ENCODE measurements at places on chromosomes 4 and X. TPM values are rescaled to one million over a fixed set of nuclear protein-coding genes. Genes with fewer than 3 reads are reported as not detected.
A peak's percentile ranks its signal among the peaks of the same experiment; 100 is the strongest.

GRCh38 chr4:82866706-82867385 is 24.1 kb downstream of the SEC31A start:
- DNase-seq, result no peak
- peaks cover 52% of the 10 kb centered on the region for H3K36me3 ChIP-seq
- H3K4me1 ChIP-seq, result peaks cover 41% of the 10 kb centered on the region
- peak overlapping the region; percentile 55 for H3K27ac ChIP-seq
- H3K4me3 ChIP-seq, result peak overlapping the region; percentile 19

DNA sequence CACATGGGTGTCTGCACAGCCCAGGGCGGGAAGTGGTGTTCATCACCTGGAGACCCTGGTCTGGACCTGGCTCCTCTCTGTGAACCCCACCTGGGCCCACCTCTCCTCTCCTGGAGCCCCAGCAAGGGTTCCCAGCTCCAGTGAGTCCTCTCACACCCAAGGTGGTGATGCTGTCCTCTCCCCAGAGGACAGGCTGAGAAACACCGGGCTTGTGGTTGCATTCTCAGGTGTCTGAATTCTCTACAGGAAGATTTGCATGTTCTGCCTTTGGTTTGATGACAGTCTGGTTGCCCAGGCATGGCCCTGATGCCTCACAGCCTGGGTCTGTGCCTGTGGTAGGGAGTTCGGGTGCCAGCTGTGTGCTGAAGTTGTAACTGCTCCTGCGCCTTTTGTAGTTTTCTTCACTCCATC is 3.8 kb downstream of the MAEA start:
- no peaks in the 10 kb centered on the region for H3K27me3 ChIP-seq
- H3K4me3 ChIP-seq, result no peak overlapping the region
- H3K4me1 ChIP-seq, result peaks cover 29% of the 10 kb centered on the region
- H3K36me3 ChIP-seq, result peaks cover 5% of the 10 kb centered on the region

GAGE1 gene
- not detected for total RNA-seq

XK gene
- total RNA-seq, result 0.39 TPM

DNA sequence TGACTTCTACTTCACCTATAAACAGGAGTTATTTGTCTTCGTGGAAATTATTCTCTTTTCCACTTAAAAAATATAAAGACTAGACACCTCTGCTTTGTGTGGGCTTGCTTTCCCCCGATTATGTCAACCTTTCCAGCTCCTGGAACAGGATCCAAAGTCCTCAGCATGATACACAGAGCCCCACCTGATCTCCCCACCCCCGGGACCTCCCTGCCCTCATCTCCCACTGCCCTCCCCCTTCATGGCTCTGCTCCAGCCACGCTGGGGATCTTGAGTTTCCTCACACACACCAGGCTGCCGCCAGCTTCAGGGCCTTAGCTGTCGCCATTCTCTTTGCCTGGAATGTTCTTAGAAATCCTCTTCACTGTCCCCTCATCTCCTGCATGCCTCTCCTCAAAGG is 55.3 kb downstream of the MBNL3 start:
- no peak overlapping the region for H3K4me3 ChIP-seq
- no peaks in the 10 kb centered on the region for H3K4me1 ChIP-seq
- H3K27ac ChIP-seq, result no peak overlapping the region
- H3K36me3 ChIP-seq, result no peaks in the 10 kb centered on the region
- H3K27me3 ChIP-seq, result no peaks in the 10 kb centered on the region

PDHA2 gene
- total RNA-seq, result not detected

DNA sequence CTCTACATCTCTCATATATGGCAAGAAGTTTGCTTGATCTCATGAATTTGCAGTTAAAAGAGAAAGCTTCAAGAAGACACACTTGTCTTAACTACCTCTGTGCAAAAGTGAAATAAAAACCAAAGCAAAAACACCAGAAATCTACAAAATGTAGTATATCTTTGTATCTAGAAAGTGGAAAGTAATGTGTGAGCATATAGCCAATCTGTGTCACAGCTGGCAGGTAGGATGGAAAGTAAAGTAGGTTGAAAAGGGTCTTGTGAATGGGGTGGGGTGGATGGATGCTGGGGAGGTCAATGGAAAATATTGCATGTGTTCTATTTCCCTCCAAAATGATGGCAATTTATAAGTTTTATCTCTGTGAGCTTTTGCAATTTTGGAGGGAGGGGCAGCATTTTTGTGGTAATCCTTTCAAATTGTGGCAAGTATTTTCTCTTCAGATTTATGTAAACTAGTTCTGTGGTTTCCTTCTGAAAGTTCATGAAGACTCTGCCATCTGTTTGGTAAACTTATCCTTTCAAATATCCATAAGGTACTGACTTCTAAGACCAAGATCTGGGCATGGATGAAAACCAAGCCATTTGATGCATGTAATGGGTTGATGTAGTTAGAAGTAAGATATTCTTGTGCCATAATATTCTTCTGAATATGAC is 215.9 kb upstream of the GIMD1 start:
- no peaks in the 10 kb centered on the region for H3K4me1 ChIP-seq
- H3K36me3 ChIP-seq, result no peaks in the 10 kb centered on the region
- no peak overlapping the region for H3K27ac ChIP-seq
- H3K4me3 ChIP-seq, result no peak overlapping the region
- DNase-seq, result no peak
- H3K27me3 ChIP-seq, result no peaks in the 10 kb centered on the region

DNA sequence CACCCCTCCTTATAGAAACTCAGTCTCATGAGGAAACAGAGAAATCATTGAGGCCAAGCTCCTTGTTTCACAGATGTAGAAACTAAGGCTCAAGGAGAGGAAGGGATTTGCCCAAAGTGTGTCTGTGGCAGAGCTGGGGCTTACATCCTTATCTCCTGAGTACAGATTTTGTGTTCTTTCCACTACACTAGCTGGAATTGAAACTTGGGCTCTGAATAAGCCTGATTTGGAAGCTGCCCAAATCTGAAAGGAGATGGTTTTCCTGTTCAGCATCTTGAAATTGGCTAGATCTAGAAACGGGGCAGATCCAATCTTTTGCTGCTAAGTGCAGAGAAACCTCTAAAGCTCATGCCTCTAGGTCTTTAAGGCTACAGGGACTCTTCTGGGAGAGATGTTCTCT is 24.3 kb downstream of the AWAT2 start:
- DNase-seq, result no peak
- H3K4me1 ChIP-seq, result peaks cover 27% of the 10 kb centered on the region
- H3K27me3 ChIP-seq, result peaks cover 2% of the 10 kb centered on the region
- no peaks in the 10 kb centered on the region for H3K36me3 ChIP-seq
- H3K4me3 ChIP-seq, result no peak overlapping the region

MUC7 gene
- total RNA-seq, result not detected

PAGE1 gene
- not detected for total RNA-seq

GRCh38 chrX:39481621-39482020 is 616.1 kb downstream of the BCOR start:
- no peak overlapping the region for H3K27ac ChIP-seq
- H3K4me1 ChIP-seq, result peaks cover 6% of the 10 kb centered on the region
- no peaks in the 10 kb centered on the region for H3K27me3 ChIP-seq
- no peak for DNase-seq

DNA sequence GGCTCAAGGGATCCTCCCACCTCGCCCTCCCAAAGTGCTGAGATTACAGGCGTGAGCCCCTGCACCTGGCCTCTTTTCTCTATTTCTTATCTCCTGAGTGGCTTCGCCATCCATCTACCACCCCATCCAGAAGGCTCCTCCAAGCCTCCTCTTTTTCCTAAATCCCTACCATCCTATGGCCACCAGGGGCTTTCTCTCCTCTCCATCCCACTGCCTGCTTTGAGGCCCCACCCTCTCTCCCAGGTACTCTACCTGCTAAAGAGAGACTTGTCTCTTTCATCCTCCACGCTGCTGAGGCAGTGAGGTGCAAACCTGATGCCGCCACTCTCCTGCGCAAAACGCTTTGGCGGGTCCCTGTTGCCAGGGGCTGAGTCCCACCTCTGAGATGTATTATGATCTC is 7.0 kb downstream of the RS1 start:
- H3K4me1 ChIP-seq, result peaks cover 6% of the 10 kb centered on the region
- no peaks in the 10 kb centered on the region for H3K27me3 ChIP-seq
- no peak overlapping the region for H3K4me3 ChIP-seq

OPRPN gene
- total RNA-seq, result not detected

- H3K27me3 ChIP-seq, result no peaks in the 10 kb centered on the region
- H3K27ac ChIP-seq, result no peak overlapping the region
- H3K4me1 ChIP-seq, result no peaks in the 10 kb centered on the region
Measured at GRCh38 chr4:20544645-20545044, 155.6 kb upstream of the PACRGL start.

GRCh38 chrX:78493180-78493579 is 165.8 kb upstream of the CYSLTR1 start:
- H3K27ac ChIP-seq, result no peak overlapping the region
- H3K27me3 ChIP-seq, result no peaks in the 10 kb centered on the region
- H3K36me3 ChIP-seq, result no peaks in the 10 kb centered on the region
- H3K4me3 ChIP-seq, result no peak overlapping the region
- H3K4me1 ChIP-seq, result peaks cover 6% of the 10 kb centered on the region

All from activated T-helper 1 cell treated with anti-CD3 and anti-CD28 coated beads, Interleukin-12 subunit alpha, Interleukin-12 subunit beta, Interleukin-2, Interleukin-4 antibody, amounts not matched to agents 30 ng/mL and 10 ng/mL and 1 ng/mL, durations not matched to agents 14 hours and 24 hours and 36 hours (primary cell).